ENCODE measurements at places on chromosomes 7 and 10.

DNA sequence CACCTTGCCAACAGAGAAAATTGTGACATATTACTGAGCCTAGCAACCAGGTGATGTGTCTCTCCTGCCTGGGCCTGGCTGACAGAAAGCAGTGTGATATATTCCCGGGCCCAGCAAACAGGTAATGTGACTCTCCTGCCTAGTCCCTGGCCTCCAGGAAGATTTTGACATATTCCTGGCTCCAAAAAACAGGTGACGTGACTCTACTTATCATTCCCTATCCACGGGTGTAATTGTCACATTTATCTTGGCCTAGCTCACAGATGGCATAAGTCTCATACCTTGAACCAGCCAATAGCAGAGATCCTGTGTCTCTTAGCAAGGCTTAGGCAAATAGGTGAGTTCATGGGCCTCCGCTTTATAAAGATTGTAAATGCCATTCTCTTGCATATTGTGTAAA lies 49.6 kb upstream of the ZNF680 start:
- no peak for DNase-seq

GRCh38 chr10:44033008-44033407 lies 351.9 kb downstream of the CXCL12 start:
- no peak for DNase-seq

DNA sequence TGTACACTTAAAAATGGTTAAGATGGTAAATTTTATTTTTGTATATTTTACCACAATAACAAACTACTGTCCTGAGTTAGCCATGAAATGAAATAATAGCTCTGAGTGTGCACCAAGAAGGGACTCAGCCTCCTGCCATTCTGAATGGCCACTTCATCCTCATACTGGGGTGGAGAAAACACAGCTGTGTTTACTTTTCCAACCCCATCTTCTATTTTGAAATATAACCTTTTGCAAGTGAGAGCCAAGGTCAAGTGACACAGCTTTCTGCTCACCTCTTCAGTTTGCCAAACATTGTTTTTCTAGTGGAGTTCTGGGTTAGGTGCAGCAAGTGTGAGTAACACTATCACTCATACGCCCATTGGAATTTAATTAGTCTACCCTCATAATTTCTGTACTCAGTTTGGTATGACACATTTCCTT lies 107.4 kb upstream of the GLCCI1 start:
- no peak for DNase-seq

DNA sequence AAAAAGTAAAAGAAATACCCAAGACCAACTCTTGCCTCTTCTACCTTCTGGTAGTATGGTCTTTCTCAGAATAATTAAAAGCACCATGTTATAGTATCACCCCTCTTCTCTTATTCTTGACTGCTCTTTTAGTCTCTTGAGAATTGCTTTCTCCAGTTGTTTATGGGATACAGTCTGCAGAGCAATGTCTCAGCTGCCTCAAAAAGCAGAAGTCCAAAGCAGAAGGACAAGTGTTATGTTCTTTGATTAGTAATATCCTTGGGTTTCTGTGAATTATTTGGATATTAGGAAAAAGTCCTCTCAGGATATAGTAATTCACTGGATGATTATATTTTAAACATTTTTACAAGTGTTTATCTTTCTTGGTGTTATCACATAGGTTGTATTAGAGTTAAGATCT lies 7.4 kb downstream of the TAS2R41 start:
- DNase-seq = no peak

DNA sequence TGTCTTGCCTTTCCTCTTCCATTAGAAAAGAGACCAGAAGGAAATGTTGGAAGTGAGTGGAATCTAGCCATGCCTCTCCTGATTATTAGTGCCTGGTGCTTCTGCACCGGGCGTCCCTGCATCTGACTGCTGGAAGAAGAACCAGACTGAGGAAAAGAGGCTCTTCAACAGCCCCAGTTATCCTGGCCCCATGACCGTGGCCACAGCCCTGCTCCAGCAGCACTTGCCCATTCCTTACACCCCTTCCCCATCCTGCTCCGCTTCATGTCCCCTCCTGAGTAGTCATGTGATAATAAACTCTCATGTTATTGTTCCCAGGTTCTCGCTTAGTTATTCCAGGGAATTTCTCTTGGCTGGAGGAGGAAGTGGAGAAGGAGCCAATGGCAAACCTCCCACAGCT lies 4.2 kb downstream of the TMEM176A start:
- DNase-seq = no peak

- no peak for DNase-seq
These were observed 6.3 kb downstream of the KIAA1217 start for GRCh38 chr10:24215196-24215595.

DNA sequence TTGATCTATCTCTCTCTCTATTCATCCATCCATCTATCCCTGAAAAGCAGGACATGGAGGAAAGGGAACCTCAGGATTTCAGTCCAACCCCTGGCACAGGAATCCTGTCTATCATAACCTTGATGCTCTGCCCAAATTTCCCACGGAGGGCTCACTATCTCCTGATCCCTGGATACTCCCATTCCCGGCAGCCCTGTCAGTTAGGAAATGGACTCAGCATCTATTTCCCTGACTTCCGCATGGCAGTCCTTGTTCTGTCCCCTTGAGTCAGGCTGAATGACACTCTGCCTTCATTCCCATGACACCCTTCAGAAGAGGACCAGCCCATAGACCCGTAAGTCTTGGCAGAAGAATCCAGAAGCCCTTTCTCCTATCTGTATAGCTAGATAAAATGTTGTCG lies 77.7 kb downstream of the VWA2 start:
- DNase-seq = no peak

DNA sequence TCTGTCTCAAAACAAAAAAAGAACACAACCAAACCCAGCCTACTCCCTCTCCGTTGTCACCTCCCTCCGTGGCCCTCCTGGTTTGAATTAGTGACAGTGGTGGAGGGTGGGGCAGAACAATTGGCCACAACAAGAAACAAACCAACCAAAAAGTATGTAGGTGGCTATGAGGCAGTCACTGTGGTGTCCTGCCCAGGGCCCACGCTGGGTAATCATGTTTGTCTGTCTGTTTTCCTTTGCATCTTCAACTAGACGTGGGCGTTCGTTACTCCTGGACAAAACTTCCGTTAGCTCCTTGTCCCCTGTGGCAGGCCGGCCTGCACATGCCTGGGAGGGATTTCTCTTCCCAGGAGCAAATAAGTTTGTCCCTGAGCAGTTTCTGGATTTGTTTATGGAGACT lies 78.4 kb downstream of the XRCC2 start:
- DNase-seq = no peak

- DNase-seq = no peak
These were observed 487.4 kb upstream of the CELF2 start for GRCh38 chr10:10530313-10530712.

Measured in activated T-cell treated with anti-CD3 and anti-CD28 coated beads for 4 hours (primary cell).